ENCODE measurements at places on chromosomes 1 and 21.

- no peak for DNase-seq
Observed at GRCh38 chr1:46153228-46153627, 20.8 kb upstream of the PIK3R3 start.

GRCh38 chr1:15425958-15426357 lies 12.3 kb upstream of the CTRC start:
- DNase-seq, result no peak

GRCh38 chr1:22026924-22027289 lies 25.4 kb downstream of the CELA3A start:
- DNase-seq, result no peak

GRCh38 chr1:214377886-214378285 lies 96.9 kb downstream of the SMYD2 start:
- no peak for DNase-seq

DNA sequence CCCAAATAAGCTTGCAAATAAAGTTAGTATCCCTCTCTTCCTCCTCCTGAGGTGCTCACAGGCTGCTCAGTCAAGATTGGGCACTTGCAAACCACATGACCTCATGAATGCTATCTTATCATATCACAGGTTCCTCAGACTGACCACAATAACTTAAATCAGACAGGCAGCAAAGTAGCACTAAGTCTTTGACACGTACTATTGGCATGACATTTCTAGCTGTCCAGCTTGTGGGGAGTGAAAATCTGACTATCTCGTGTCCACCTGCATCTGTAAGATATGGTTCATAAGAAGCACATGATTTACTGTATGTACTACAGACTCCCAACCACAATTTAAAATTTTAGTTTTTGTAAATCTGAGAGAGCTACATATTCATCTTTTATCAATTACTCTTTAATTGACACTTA lies 58.0 kb upstream of the GFI1 start:
- no peak for DNase-seq

DNA sequence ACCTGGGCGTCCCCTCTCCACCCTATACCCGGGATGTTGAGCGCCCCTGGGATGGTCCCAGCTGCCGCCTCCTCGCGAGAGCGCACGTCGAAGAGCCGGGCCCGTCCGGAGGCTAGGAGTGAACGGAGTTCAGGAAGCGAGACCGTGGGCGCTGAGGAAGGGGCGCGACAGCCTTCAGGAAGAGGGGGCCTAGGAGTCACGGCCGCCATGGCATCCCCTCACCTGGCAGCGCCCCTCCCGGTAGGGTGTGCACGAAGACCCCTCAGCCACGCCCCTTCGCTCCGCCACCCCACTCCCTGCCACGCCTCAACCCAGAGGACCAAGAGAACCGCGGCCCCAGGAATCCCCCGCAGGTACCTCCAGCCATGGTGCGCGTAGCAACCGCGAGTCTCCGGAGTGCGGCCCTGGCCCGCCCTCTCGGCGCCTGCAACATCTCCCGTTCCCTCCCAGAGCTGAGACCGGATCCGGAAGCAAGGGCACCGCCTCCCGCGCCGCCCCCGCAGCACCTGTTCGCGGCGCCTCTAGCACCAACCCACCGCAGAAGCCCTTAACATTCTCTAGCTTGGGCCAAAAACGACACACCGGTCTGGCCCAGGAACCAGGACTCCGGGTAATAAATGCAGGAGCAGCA lies at the start of gene TSTD1:
Gene TSTD1, minus strand, starts transcription at position 442 of the 631 bp plus-strand sequence. Its CDS starts 75 bp downstream, at position 367.
- peak; percentile 85 for DNase-seq

- no peak for DNase-seq
Observed at GRCh38 chr1:75334876-75335389, 200.7 kb downstream of the LHX8 start.

- no peak for DNase-seq
Observed at GRCh38 chr21:37843191-37843590, 73.1 kb downstream of the KCNJ6 start.

DNA sequence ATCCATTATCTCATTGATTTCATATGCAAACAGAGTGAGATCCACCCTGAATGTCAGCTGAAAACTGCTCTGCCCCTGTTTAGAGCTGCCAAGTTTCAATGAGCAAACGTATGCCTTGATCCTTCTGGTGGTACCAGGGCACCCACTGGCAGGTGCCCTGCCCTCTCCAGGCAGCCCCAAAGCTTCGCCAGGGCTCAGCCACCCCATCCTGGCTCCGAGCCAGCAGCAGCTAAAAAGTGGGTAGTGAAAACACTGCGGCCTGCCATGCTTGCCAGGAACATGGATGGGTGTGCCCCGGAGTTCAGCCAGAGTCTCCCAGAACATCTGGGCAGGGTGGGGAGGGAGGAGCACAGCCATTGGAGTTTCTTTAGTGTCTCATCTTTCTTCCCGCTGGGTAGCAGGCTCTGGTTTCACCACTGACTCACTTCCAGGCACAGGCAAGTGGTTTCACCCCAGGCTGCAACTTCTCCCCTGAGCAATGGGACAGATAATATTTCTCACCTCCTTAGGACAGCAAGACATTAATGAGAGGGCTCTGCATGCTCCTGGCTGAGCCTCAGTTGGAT lies 8.1 kb upstream of the LMX1A start:
- DNase-seq, result no peak

GRCh38 chr1:157245823-157246222 lies 107.6 kb upstream of the ETV3 start:
- DNase-seq, result no peak

DNA sequence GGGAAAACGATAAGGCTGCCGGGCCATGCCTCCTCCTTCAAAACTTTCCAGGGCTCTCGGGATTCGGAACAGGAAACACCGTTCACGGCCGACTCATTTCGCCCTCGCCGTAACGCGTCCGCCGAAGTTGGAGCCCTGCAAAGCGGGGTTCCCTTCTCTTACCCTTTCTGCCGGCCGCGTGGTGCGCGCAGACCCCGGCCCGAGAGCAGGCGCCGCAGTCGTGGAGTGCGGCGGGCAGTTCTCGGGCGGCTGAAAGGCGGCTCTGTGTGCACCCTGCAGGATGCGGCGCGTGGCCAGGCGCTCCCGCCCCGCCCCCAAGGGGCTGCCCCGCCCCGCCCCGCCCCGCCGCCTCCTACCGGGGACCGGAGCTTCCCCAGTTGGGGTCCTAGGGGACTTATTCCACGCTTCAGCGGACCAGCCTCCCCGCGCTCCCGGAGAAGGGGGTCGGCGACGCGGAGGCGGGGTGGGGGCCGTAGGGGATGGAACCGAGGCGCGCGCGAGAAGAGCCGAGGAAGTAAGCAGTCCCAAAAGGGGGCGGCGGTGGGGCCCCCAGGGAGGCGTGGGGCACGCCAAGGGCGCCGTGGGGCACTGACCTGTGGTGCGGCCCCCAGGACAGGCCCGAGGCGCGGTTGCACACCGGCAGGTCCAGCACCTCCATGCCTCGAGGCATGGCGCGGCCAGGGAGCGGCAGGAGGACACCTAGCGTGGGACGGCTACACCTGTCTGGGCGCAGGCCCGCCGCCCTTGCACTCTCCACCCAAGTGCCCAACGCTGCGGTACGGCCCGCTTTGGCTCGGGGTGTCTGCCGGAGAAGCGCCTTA lies at the start of gene MCOLN2:
Gene MCOLN2, minus strand, starts transcription at position 268 of the 821 bp plus-strand sequence. Its CDS starts 241 bp downstream, at position 27.
- peak; percentile 20 for DNase-seq

DNA sequence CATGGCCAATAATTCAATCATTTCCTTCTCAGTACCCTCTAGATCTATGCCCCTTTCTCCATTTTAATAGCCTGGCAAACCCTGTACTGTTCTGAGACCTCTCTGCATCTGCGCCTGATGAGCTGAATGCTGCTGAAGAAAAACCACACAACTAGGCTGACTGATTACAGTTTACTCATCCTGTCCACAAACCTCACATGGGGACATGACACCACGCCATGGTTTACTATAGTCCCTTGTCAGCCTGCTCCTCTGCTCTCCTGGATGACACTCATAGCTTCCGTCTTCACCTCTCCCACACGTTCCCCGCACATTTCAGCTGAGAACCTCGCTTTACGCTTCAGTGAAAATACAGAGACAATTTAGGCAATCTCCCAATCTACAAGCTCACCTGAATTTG lies 59.7 kb downstream of the DESI2 start:
- DNase-seq, result no peak

GRCh38 chr1:213689260-213689659 lies 298.5 kb upstream of the PROX1 start:
- DNase-seq, result no peak

GRCh38 chr1:221074332-221074731 lies 195.1 kb downstream of the HLX start:
- DNase-seq, result no peak

DNA sequence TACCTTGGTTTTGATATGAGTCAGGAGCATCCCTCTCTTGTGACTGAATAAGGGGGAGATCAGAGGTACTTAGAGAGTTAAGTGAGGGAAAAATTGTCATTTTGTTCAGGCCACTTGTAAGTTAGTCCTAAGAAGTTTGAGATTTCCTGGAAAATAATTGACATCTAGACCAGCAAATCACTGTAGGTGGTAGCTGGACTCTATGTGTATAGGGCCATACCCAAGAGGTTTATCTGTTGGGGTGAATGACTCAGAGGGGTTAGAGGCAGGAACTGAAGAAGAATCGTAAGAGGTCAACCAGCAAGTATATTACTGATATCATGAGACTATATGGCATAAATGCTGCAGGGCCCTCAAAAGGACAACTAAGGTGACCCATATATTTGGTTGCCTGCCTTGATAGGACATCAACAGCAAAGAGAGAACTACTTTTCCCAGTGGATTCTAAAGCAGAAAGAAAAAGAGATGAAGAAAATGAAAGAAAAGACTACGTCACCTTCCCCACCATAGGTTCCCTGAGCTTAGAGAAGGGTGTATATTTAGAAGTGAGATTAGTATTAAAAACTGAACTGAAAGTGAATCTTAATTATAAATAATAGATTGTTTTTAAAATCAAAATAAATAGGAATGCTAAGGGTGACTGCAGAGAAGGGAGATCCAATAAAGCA lies 8.0 kb upstream of the RNPC3 start:
- no peak for DNase-seq

GRCh38 chr1:32746130-32746529 lies 43.6 kb upstream of the SYNC start:
- no peak for DNase-seq

DNA sequence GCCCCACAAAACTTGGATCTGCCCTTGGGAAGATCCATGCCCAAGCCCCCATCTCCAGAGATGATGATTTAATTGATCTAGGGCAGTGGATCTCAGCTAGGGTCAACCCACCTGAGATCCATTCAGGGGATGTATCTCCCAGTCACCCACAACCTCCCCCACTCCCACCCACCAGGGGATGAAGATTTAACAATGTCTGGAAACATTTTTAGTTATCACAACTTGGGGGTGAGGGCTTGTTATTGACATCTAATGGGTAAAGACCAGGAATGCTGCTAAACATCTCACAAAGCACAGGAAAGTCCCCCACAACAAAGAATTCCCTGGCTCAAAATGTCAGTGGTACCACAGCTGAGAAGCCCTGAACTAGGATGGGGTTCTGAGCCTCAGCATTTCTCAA lies 45.0 kb upstream of the LPGAT1 start:
- no peak for DNase-seq

- DNase-seq, result no peak
Observed at GRCh38 chr1:97783751-97784150, 137.1 kb downstream of the DPYD start.

DNA sequence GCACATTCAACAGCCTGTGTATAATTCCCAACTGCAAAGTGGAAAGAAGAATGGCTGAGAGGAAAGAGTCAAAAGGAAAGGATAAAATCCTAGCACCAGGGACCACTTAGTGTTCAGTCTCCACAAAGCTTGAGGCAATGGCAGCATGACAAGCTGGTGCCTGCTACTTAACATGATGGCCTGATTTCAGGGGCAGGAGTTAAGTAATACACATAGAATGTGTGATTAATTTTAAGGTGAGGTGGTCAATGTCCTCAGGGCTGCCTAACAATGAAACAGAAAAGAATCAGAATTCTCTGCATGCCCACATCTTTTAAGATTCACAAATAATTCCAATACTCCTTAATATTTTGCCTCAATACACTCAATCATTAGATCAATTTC lies 8.9 kb downstream of the P3H1 start:
- no peak for DNase-seq

DNA sequence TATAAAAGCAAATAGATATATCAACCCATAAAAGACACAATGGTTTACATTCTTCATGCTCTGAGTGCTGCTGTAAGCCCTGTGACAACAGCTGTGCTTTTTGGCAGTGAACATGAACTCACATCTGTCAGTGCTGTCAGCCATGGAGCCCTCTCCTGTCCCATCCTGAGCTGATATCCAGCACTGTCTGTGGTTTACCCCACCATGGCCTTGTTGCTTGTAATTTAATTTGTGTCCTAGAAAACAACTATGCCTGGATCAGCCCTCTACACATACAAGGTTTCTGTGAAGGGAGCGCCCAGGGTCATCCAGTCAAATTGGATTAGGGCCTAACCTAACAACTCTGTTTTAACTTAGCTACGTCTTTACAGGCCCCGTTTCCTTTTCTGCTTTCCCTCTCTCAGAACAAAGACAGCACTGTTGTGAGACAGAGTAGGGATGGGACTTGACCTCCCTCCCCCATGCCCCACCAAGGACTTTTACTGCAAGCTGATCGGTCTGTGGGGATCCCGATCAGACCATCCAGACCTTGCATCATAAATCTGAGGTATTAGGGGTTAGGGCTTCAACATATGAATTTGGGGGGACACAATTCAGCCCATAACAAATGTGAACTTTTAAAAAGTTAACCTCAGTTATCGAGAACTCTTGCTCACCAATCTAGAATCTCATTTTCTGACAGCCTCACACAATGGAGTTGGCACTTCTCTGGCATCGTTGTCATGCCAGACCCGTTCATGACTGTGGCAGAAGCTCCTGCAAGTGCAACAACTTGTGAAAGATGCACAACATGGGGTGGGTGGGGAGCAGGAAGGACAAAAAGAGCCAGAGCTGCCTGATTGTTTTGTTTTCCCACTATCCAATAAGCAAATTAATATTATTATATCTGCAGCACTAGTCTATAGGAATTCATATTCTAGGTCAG lies 16.4 kb upstream of the SLC44A3 start:
- DNase-seq, result no peak

DNA sequence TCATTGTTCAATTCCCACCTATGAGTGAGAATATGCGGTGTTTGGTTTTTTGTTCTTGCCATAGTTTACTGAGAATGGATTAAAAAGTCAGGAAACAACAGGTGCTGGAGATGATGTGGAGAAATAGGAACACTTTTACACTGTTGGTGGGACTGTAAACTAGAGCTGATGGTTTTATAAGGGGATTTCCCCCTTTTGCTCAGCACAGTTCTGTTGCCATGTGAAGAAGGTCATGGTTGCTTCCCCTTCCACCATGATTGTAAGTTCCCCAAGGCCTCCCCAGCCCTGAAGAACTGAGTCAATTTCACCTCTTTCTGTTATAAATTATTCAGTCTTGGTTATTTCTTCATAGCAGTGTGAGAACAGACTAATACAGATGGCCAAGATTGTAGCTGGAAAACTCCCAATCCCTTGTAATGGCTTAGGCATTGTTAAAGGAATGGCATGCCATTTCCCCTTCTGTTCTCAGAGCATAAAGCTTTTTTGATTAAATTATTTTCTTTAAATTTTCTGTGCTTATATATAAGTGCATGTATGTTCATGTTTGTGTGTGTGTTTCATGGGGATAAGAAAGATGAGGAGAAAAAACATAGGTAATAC lies 144.8 kb downstream of the BACH1 start:
- no peak for DNase-seq

- no peak for DNase-seq
Observed at GRCh38 chr21:29309703-29310102, 11.0 kb downstream of the BACH1 start.

GRCh38 chr21:31142600-31142999 lies 104.3 kb upstream of the KRTAP19-8 start:
- no peak for DNase-seq
